ENCODE measurements at places on chromosomes 7 and 10.

DNA sequence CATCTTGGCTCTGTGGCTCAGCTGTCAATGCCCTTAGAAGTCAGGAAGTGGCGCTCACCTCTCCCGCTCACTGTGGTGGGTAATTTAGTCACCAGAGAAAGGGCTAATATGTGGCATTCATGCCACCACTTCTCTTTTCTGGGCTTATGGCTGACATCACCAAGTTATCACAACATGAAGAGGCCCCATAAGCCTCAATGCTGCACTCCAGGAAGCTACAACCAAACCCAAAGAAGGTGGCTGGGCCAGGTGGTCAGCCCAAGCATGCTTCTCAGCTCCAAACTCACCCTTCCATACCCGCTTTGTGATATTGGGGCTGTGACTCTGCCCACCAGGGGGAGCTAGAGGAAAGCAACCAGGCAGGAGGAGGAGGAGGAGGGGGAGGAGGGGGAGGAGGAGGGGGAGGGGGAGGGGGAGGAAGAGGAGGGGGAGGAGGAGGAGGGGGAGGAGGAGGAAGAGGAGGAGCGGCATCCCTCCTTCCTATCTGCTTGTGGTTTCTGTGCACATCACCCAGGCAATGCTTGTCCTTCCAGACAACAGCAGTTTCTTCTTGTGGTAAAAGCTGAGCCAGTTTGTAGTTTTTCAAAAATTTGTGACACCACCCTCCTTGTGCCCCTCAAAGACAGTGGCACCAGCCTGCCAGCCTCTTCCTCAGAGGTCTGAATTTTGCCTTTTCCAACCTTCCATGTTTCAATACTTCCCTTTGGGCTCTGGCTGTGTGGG, 42.1 kb downstream of the CYP26A1 start:
- peak; percentile 43 for DNase-seq

GRCh38 chr7:2670171-2670570, 17.8 kb upstream of the AMZ1 start:
- DNase-seq, result no peak

GRCh38 chr10:96470116-96470743, 43.5 kb downstream of the TLL2 start:
- DNase-seq, result peak; percentile 28

- no peak for DNase-seq
Observed at GRCh38 chr10:4075443-4075842, 290.4 kb upstream of the KLF6 start.

DNA sequence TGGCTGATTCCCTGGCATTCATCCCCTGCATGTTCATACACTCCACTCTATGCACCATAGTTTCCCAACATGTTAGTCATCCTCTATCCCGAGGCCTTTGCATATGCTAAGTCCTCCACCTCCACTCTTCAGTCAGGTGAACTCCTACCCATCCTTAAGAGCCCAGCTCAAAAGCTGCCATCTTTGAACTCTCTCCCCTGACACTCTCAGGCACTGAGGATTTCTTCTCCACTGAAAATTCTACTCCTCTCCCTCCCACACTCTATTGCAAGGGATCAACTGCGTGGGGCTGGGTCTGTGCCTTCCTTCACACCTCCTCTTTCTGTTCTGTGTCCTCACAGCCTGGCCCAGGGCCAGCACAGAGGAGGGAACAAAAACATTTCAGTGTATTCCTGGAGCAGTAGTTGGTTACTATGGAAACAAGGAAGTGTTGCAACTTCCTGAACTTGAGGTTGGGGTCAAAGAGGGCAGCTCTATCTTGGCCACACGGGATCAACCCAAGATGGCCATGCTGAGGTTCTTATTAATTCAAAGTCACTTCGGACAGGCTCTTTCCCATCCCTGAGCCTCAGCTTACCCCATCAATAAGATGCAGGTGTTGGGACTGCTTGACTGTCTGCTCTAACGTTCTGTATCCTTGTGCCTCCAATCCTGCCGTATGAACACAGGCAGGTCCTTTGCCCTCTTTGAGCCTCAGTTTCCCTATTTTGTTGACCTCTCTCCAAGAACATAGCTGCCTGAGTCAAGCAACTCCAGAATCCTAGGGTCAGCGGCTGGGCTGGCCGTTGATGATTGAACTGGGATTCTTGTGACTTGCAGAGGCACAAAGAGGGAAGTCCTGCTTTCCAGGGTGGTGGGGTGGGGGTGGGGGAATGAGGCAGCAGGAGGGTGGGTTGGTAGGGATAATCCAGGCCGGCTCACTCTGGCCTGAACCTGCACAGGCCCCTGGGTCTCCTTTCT, 15.5 kb downstream of the ZMIZ1 start:
- peak; percentile 78 for DNase-seq
